Renal cortical epithelial cell (primary cell): ENCODE measurements at places on chromosomes 5 and 9.

- peak; percentile 96 for DNase-seq
These were observed 180.4 kb downstream of the GAS1 start for GRCh38 chr9:86766912-86767311.

- DNase-seq: no peak
These were observed 1120.3 kb downstream of the PTPRD start for GRCh38 chr9:9492506-9492905.

DNA sequence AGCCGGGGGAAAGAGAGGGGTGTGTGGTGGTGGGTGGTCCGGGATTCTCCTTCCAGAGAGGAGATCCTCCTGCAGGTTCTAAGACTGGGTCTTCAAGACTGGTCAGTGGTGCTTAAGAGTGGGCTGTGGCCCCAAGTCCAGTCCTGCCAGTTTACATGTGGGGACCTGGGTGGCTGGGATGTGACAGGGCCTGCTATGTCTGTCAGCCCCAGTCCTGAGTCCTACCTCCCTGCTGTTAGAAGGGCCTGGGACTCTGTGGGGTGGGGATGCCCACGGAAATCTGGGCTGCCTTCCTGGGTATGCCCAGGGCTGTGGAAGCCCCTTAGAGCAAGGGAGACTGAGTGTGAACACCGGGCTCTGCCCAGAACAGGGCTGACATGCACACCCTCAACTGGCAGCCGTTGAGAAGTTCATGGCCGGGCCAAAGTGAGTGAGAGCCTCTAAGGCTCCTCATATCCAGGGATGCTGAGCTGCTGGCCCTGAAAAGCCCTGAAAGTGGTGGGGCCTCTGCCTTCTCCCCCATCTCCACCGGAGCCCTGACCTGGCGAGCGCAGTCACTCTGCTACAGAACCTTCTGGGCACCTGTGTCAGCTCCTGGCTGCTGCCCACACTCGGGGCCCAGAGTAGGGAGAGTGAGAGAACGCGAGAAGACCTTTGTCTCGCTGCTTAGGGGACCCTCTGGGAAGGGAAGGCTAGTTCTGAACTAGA is 1.7 kb downstream of the PHF2 start:
- DNase-seq: no peak

DNA sequence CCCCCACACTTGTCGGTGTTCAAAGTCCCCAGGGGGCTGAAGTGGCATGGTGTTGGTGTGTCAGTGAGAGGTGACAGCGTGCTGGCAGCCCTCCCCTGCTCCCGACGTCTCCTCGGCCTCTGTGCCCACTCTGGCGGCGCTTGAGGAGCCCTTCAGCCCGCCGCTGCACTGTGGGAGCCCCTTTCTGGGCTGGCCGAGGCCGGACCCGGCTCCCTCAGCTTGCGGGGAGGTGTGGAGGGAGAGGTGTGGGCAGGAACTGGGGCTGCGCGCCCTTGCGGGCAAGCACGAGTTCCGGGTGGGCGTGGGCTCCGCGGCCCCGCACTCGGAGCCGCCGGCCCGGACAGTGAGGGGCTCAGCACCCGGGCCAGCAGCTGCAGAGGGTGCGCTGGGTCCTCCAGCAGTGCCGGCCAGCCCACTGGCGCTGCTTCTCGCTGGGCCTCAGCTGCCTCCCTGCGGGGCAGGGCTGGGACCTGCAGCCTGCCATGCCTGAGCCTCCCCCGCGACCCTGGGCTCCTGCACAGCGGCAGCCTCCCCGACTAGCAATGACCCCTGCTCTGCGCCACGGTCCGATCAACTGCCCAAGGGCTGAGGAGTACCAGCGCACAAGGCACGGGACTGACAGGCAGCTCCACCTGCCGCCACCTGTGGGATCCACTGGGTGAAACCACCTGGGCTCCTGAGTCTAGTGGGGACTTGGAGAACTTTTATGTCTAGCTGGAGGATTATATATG is 224.1 kb upstream of the RIOK2 start:
- DNase-seq: no peak

GRCh38 chr5:56273376-56273955 is 40.3 kb upstream of the ANKRD55 start:
- DNase-seq: no peak

DNA sequence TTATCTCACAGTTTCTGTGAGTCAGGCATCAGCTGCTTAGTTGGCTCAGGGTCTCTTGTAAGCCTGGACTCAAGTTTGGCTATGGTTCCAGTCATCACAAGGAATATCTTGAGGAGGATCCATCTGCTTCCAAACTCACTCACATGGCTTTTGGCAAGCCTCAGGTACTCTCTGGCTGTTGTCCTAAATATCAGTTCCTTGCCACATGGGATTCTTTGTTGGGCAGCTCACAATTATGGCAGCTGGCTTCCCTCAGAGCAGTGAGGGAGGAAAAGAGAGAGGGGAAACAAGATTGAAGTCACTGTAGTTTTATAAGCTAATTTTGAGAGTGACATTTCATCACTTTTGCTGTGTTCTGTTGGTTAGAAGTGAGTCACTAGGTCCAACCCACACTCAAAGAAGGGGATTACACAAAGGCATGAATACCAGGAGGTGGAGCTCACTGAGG is 144.5 kb downstream of the GCNT1 start:
- DNase-seq: peak; percentile 49

GRCh38 chr9:129932303-129933151 is 97.3 kb downstream of the USP20 start:
- DNase-seq: no peak

GRCh38 chr5:133240425-133241091 is 188.7 kb downstream of the HSPA4 start:
- DNase-seq: peak; percentile 91

- DNase-seq: no peak
These were observed 18.4 kb downstream of the PLEKHG4B start for GRCh38 chr5:110270-110888.

GRCh38 chr9:127096208-127096607 is 26.2 kb downstream of the ANGPTL2 start:
- no peak for DNase-seq

DNA sequence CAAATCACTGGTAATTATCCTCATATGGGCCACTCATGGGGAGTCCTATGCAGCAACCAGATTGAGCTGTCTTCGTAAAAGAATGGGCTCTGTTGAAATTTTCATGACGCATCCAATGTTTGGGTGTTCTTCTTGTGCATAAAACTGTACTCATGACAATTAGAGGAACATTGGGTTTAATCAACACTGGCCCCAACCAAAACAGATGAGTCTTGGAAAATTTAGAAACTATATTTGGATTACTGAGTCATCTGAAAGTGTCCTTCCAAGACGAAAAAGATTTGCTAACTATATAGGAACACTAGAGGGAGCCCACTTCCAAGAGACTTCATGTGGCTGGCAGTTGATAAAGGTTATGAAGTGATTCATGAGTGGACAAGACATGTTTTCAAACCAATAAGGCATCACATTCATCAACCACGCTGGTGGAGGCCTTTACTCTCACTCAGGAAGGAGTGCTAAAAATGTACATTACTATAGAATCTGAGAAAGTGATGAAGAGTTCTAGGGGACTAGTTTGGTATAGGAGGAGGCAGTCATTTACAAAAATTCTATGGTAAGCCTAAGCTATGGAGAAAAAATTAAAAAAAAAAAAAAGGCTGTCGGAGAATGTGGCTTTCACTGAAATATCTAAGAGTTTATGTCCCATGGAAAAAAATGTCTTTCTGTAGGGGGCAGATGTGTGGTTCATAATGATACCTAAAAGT is 313.5 kb downstream of the PRDM9 start:
- DNase-seq: peak; percentile 56

- DNase-seq: no peak
These were observed 11.4 kb downstream of the GCNT4 start for GRCh38 chr5:75040973-75041372.

DNA sequence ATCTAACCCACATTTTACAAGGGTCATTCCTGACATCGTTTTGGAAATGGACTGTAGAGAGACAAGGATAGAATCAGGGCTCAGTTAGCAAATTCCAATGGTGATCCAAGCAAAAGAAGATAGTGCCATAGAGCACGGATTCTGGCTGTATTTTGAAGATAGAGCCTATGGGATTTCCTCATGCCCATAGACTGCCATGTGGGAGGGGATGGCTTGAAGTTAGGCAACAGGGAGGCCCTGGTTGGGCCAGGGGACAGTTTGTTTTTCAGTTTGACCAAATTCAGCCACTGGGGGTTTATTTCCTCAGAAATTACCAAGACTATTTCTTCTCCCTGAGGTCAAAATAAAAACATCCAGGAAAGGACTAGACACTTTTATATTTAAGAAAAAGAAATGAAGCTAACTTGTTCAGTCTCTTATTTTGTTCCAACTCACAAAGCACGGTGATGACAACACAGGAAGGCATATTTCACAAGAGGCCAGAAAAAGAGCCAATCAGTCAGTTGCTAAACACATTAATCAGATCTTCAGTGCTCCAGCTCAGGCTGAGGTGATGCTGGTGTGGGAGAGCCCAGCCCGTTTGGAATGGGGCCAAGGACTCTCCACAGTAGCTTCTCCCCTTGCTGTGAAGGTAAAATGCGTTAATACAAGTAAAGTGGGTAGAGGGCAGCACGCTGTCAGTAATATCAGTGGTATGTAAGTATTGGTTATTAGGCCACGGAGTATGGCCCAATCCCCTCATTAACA is 4.4 kb upstream of the DCTN4 start:
- DNase-seq: peak; percentile 98

DNA sequence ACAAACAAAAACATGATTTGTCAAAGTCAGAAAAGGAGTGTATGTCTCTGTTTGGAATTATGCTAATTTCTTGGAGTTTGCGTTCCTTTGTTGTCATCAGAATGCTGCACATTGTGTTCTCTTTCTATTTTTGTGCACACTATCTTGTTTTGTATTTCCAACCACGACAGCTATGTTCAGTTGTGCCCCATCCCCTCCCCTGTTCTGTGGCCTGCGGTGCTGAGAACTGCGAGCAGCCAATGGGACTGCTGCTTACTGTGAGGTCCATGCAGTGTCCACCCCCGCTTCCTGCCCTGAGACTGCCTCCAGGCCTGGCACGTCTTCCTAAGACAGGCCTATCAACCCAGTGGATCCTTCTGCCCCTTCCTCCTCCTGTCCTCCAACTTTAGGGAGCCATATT is 76.8 kb downstream of the PALM2AKAP2 start:
- no peak for DNase-seq

DNA sequence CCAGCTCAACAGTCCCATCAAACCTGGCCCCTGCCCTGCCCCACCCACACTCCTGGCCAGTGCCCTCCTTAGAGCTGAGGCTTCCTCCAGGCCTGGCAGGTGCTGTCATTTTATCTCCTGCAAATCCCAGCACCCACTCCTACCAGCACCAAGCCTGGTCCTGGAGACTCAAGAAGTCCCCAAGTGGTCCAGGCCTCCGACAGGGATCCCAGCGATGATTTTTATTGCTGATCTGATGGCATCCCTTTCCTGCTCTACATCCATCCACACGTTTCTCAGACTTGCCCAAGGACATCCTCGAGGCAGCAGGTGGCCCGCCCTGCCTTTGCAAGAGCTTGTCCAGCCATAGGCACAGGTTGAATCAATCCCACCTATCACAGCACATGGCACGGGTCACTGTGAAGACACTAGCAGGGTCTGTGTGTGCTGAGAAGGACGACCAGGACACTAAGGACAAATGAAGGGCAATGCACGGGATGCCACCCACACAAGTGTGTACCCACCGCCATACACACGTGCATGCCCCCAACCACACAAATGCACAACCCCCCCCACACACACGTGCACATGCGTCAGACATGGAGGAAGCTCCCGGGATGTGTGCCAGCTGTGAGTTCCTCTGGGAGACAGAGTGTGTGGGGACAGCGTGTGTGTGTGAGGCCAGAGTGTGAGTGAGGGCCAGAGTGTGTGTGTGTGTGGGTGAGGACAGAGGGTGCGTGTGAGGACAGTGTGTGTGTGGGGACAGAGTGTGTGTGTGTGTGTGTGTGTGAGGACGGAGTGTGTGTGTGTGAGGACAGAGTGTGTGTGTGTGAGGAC is 62.4 kb upstream of the UBAC1 start:
- DNase-seq: no peak

GRCh38 chr9:15146268-15146700 is 160.7 kb downstream of the TTC39B start:
- DNase-seq: no peak
